Activated CD8-positive, alpha-beta T cell treated with anti-CD3 and anti-CD28 coated beads, Interleukin-2, amount 10 ng/mL, durations not matched to agents 7 days and 5 days (primary cell): ENCODE measurements at places on chromosomes 5 and 9.
A peak's percentile ranks its signal among the peaks of the same experiment; 100 is the strongest.

DNA sequence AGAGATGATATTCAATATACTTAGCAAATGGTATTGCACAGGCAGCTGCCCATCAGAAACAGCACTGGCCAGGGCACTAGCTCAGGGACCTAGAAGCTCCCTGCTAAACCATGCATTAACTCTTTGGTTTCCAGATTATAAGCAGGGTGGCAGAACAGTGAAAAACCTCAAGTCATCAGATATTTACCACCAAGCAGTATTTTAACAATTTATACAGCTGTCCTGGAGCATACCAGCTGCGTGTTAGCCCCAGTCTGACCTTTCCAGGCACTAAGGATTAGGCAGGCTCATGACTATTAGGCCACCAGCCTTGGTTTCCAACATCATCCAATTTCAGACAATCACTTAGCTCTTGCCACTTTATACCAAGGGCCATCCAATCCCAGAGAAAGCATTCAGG lies 326.5 kb downstream of the CAAP1 start:
- no peak for DNase-seq

DNA sequence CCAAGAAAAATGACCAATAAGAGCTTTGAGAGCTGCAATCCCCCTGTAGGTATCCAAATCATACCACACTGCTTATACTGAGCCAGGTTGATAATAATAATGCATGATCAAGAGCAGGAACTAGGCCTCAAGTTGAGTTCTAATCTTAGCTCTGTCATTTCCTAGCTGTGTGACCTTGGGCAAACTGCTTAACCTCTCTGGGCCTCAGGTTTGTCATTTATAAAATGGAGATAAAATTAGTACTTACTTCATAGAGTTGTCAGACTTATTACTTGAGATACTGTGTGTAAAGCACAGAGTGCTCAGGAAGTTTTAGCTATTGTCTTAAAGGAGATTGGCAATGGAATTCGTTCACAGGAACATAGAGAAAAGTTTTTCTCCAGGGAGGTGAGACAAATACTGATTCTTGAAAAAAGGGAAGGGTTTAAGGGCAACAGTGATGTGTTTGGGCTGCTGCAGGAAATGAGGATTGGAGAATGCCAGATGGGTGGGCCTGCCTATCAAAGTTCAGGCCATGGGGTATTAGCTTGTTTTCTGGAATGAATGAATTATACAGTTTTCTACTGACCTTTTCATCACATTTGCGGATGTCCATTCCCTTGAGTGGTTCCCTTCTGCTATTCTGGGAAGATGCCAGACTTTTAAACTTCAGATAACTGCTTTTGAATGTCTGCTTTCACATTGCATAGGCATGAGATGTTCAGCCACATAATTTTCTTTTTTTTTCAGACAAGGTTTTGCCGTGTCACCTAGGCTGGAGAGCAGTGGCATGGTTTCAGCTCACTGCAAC lies 10.2 kb upstream of the ATP6V0E1 start:
- no peak for DNase-seq

- DNase-seq, result no peak
Observed at GRCh38 chr5:143217804-143218160, 185.7 kb downstream of the NR3C1 start.

DNA sequence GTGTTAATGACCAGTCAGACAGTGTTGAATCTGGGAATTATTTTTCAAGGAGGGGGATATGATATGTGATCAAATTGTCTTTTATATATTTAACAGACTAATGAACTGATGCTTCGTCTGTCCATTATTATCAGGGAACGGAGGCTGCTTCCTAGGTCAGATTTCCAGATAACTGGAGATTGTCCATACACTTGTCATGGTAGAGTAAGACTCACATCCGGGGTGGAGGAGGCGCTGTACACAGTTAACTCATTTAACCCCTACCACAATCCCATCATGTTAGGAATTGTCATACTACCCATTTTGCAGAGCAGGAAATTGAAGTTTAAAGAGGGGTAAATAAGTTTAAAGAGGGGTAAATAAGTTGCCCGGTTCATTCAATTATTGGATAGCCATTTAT lies 55.9 kb downstream of the ARHGAP26 start:
- DNase-seq, result no peak

DNA sequence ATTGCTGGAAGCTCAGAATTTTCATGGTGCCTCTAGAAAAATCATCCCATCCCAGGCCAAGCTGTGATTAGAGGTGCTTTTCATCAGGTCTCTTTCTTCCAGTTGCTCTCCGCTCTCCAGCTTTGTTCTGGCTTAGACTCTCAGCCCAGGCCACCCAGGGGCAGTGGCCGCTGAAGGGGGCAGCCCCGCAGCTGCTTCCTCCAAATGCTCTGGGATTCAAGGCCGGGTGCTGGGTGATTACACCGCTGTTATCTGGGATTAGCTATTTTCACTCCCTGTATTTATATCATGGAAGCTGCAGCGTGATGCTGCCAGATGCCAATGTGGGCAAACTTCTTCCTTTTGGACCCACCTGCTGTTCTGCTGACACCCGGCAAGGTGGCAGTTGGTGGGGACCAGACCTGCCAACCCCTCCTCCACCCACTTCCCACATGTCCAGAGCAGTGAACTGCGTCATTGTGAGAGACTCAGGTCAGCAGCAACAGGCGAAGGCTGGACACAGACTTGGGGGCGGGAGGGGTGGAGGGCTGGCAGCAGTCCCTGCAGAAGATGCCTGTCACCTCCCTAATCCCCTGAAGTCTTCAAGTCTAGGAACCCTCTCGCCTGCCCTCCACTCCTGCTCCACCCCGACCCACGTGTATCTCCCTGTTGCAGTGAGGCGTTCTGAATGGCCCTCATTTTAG lies 33.9 kb upstream of the NKX2-5 start:
- no peak for DNase-seq

DNA sequence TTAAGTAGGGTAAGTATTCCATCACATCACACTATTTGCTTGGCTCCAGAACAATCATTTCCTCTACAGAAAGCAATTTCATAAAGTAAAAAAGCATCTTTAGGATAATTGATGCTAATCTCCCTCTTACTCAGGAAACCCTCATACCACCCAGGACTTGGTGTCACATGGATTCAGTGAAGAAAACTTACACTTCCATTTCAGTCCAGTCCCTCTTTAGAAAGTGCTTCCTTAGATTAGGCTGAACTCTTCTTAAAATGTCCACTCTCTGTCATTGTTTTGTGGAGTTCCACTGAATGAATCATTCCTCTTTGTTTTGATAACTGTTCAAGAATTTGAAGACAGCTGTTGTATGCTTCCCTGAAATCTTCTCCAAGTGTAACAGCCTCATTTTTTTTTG lies 144.0 kb upstream of the ZNF462 start:
- no peak for DNase-seq

- no peak for DNase-seq
Observed at GRCh38 chr9:99666571-99666970, 155.1 kb upstream of the NR4A3 start.

DNA sequence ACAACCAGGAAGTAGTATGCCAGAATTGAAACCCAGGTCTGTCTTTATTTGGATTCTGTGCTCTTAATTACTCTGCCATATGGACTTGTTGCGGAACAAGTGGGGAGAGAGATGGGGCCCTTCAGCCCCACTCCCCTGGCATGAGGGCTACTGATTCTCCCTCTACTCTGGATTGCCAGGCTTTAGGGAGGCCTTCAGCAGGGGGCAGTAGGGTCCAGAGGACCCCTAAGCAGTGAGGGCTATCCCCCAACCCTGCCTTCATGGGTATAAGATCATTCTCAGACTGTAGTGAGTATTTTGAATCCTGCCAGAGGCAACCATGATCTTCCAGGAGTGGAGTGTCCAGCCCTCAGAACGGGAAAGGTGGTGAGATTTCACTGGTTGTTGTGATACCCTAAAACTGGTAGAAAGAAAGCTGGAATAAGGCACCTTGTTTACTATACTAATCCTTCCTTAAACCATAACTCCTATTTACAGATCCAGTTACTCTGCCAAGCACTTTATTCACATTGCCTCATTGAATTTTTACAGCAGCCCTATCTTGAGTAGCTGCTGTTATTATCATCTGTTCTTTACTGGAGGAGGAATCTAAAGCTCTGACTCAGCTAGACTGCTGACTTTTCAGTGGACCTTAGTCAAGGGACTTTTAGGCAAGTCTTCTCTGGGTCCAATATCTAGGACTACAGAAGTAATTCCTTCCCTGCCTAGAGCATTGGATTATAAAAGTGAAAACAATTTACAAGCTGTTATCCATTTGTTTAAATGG lies 31.3 kb upstream of the LARP1 start:
- no peak for DNase-seq

- DNase-seq, result peak; percentile 80
Observed at GRCh38 chr9:34500623-34501267, 22.0 kb downstream of the ENHO start.

DNA sequence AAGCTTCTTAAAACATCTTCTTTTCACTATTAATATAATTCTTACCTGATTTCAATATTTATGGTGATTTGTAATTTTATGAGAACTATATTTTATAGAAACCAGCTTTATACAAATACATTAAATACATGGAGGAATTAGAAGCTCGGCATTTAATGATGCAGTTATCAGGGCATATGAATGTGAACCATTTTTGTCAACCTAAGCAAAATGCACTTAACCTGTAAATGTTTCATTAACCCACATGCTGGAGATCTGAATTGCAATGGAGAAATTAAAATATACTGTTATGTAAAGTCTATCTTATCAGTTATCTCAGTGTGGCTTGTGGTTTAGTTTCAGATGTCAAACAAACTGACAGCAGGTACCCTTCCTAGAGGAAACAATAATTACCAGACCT lies 63.2 kb upstream of the CDH12 start:
- no peak for DNase-seq

DNA sequence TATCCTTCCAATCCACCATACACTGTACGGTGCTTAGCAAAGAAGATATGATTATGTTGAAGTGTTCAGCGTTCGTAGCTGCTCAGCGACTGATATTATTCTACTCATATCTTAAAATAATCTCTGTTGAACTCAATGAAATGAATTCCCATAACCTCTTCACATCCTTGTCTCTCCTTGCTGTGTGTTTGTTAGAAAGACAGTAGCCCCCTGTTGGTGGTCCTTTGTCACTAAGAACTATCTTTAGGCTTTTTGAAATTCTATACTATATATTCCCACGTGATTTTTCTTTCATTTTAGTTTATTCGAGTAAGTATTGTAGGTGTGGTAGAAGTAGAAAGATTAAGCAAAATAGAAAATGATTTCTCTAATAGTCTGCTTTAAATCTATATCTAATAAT lies 762.8 kb upstream of the WWC1 start:
- no peak for DNase-seq
